ENCODE measurements at places on chromosomes 7 and 10. TPM values are rescaled to one million over a fixed set of nuclear protein-coding genes. Genes with fewer than 3 reads are reported as not detected.

DNA sequence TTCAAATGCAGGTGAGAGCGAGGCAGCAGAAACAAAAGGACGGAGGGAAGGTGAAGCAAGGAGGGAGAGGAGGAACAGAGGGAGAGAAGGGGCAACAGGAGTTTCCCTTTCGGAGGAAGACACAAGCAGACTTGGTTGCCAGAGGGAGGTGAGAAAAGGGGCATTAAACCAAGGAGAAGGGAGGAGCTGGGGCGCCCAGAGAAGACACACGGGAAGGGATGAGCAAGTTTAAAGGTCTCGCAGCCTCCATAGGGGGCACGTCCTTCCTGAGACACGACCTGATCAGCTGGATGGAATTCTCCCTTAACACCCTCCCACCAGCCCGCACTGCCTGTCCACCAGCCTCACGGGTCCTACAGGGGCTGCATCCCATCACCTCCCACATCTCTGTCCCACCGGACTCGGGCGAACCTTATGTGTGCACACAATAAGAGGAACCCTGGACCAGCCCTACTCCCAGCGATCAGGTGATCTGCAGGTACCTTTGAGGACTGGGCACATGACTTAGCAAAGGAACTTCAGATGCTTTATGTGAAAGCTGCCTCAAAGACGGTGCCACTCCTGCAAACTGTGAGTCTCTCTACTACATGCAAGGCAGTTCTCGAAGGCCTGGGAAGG lies 251.2 kb downstream of the TNS3 start:
- DNase-seq, result no peak

GRCh38 chr10:61662794-61663259 lies at the start of gene CABCOCO1:
Gene CABCOCO1, plus strand, starts transcription at chr10:61662929. Its CDS starts 44 bp downstream, at chr10:61662973.
- no peak for DNase-seq

DNA sequence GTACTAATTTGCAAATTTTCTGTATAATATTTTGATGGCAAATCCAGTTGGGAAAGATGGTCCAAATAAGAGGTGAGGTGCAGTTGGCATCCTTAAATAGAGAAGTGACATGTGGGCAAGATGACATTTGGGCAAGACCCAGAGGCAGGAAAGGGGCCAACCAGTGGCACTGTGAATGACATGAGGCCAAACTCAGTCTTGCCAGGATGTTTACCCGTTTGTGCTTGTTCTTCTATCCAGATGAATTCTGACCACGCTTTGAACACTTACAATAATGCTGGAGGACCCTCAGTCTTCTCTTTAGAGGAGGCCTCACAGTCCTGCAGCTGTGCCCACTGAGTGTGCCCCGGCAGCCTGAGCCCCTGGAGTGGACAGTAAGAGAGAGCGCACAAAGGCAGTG lies 45.1 kb downstream of the KCNMA1 start:
- DNase-seq, result no peak

GRCh38 chr10:129163531-129163930 lies 303.5 kb upstream of the MGMT start:
- DNase-seq, result no peak

DNA sequence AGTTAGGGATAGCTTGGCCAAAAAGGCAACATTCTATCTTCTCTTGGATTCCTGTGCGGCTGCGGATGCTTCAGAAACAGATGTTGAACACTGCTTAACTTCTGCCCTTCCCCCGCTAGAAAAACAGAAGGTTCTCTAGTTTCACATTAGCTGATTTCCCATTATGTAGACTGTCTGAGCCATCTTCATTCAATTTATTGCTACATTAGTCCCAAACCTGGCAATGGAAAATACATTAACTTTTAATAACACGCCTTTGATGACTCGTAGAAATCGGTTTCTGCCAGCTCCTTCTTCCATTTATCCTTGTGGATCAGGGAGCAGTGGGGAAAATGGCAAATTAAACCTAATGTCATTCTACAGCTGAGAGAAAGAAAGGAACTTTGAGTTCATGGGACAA lies 119.9 kb downstream of the SLC16A9 start:
- DNase-seq, result no peak

- no peak for DNase-seq
These were observed 132.6 kb downstream of the MAPK8 start for GRCh38 chr10:48439031-48439430.

GRCh38 chr10:49050366-49050765 lies 65.0 kb downstream of the VSTM4 start:
- DNase-seq, result no peak

- no peak for DNase-seq
These were observed 627.7 kb upstream of the GALNT17 start for GRCh38 chr7:70504254-70504653.

DNA sequence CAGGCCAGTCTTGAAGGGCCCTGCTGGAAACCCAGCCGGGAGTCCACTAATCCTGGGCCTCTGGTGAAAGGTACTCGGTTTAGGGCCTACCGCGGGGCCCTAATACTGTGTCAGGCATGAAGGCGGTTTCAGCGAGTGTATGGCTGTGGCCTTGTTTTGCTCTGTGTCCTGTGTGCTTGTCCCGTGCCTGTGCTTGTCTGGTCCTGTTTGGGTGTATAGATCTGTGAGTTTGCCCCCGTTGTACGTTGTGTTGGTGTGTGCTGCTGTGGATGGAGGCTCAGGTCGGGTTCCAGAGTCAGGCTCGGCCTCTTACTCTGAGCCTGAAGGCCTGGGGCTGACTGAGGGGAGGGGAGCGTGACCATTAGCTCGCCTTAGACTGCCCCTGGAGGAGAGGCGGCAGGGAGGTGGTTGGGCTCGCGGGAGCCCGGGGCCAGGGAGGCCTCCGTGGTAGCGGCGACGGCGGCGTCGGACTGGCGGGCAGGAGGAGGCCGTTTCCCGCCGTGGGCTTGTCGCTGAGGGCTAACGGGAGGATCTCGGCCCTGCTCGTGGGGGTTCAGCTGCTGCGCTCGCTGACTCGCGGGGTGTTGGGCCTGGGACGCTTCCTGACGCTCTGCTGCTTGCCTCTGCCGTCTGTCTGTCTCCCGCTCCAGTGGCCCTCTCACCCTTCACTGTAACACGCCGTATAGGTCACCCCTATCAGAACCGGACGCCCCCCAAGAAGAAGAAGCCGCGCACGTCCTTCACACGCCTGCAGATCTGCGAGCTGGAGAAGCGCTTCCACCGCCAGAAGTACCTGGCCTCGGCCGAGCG lies 2.6 kb downstream of the TLX1 start:
- no peak for DNase-seq

- no peak for DNase-seq
These were observed 270.0 kb downstream of the TRIL start for GRCh38 chr7:28688174-28688573.

- DNase-seq, result no peak
These were observed 125.9 kb downstream of the JAZF1 start for GRCh38 chr7:28054531-28055160.

- DNase-seq, result no peak
These were observed 75.3 kb upstream of the PTN start for GRCh38 chr7:137418841-137419240.

GRCh38 chr10:74034301-74034700 lies 36.4 kb downstream of the VCL start:
- DNase-seq, result no peak

GRCh38 chr10:73856261-73856660 lies 18.1 kb downstream of the CAMK2G start:
- no peak for DNase-seq

DNA sequence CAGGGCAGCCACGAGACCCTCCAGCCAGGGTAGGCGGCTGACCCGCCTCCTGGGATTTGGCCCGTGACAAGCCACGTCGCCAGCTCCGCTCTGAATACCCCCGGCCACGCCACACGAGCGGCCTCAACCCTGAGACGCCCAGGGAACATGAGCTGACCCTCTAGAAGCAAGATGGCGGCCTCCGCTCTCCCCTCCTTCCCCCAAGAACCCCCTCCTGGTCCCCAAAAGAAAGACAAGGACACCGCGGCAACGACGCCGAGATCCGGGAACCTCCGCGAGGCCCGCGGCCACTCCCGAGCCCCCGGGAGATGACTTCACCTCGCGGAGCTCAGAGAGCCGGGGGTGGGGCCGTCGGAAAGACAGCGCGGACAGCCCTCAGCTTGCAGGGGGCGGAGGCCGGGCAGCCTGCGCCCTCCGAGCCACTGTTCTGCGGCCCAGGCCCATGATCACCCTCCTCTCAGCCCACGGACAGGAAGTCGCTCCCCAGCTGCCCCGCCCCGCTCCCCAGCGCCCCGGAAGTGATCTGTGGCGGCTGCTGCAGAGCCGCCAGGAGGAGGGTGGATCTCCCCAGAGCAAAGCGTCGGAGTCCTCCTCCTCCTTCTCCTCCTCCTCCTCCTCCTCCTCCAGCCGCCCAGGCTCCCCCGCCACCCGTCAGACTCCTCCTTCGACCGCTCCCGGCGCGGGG lies at the start of gene RALA:
Gene RALA, plus strand, starts transcription at position 526 of the 685 bp plus-strand sequence. CDS start 63,096 bp downstream, outside the sequence.
- DNase-seq, result peak; percentile 72

- no peak for DNase-seq
These were observed 39.3 kb downstream of the CYP26A1 start for GRCh38 chr10:93113042-93113441.

GRCh38 chr10:60461688-60462087 lies 72.0 kb upstream of the ANK3 start:
- DNase-seq, result no peak

DNA sequence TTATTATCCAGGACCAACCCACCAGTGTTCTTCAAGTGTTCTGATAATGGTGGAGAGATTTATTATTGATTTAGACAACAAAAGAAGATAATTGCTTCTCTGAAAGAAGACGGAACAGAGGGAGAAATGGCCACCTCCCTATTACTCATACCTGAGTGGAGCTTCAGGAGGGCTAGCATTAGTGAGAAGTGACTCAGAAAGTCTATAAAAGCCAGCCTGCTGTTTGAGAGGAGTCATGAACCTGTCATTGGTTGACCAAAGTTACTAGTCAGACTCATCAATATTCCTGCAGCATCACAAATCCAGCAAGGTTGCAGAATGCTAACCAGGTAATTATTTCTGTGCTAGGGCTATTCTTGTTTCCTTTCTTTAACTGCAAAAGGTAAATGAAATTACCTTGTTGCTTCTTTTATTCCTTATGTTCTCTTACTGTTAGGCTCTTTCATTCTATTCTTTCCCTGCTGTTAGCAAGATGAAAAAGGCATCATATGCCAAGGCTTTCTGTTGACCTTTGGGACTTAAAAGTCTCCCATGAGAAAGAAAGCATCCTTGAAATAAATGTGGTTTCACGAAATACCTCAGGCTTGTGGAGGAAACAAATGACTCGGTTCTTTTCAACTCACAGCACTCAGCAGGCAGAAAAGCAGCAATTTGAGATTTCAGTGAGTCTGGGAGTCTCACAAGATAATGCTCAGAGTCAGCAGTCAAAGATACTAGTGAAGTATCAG lies 256.4 kb upstream of the PHYHIPL start:
- no peak for DNase-seq

- no peak for DNase-seq
These were observed 23.4 kb upstream of the ABCB4 start for GRCh38 chr7:87498893-87499292.

DNA sequence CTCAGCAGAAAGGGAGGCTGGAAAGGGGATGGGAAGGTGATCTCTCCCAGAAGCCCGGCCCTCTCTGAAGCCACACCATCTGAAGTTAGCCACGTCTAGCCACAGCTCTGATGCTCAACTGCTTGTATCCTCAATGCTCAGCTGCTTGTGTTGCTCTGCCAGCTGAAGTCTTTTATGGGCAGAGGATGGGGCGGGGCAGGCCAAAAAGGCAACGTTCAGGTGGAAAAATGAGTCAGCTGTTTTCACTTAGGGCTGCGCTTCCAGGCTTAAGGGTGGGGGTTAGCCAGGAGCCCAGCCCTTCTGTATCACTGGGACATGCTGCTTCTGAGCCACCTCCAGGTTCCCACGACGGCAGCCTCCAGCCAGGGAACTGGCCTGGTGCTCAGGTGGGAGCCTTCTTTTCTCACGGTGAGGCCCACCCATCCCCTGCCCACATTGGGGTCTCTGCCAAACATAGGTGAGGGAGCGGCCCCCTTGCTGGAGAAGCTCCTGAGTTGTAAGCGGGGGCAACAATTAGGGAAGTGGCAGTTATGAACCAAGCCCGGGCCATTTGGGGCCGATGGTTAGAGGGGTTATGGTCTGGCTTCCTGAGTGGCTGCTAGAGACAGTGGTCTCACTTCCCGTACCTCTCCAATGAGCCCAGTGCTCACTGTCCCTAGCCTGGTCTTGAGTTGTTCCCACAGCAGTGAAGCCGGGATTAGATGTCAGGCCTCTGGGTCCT lies 44.9 kb upstream of the CNPY1 start:
- DNase-seq, result no peak

- no peak for DNase-seq
These were observed 22.6 kb downstream of the KCNMA1 start for GRCh38 chr10:77614778-77615625.

GRCh38 chr7:24406789-24407299 lies 122.9 kb downstream of the NPY start:
- DNase-seq, result no peak

DNA sequence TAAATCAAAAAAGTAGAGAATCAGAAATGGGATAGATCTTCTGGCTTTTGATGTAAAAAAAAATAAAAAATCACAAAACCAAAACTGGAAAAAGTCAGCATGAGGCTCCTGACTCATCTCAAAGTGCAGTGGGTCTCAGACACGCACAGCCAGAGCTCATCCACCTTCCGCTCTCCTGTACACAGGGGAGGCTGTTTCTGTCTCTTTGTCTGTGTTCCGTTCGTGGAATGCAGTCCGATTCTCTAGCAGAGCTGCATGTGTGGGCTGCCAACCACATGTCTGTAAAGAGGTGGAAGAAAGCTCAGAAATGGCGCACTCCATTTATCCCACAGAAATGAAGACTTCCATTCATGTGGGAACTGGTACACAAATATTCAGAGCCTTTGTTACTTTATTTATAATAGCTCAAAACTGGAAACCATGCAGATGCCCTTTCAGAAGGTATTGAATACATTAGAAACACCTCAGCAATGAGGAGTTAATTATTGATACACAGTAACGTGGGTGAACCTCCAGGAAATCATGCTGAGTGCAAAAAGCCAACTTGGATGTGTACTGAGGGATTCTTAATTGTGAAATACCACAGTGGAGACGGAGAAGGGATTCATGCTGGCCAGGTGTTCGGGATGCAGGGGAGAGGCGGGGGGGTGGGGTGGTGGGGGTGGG lies 123.3 kb downstream of the TRRAP start:
- no peak for DNase-seq

- DNase-seq, result no peak
These were observed 86.6 kb downstream of the WDFY4 start for GRCh38 chr10:48771234-48771633.

- no peak for DNase-seq
These were observed 7.1 kb upstream of the MUC3A start for GRCh38 chr7:100942045-100942774.

- DNase-seq, result no peak
These were observed 493.5 kb upstream of the GALNT17 start for GRCh38 chr7:70638158-70639107.

- DNase-seq, result no peak
These were observed 27.6 kb downstream of the SPAG6 start for GRCh38 chr10:22372917-22373316.

GRCh38 chr7:17713584-17713983 lies 226.7 kb downstream of the SNX13 start:
- DNase-seq, result no peak

The SPDYE2B gene
- not detected for total RNA-seq

The UCMA gene
- not detected for total RNA-seq

The PON3 gene
- 2.9 TPM for total RNA-seq

The HECTD2 gene
- 10.5 TPM for total RNA-seq

The PPP1R3A gene
- total RNA-seq, result not detected

The JAKMIP3 gene
- 0.79 TPM for total RNA-seq

The LRMDA gene
- 14.9 TPM for total RNA-seq
